Bronchial smooth muscle cell (primary cell): ENCODE measurements at places on chromosomes 1 and 21. TPM values are rescaled to one million over a fixed set of nuclear protein-coding genes. Genes with fewer than 3 reads are reported as not detected.

The PALMD gene
- 0.60 and 4.1 TPM in 2 replicates for total RNA-seq

The CDCA8 gene
- total RNA-seq, result 0.26 and 1.1 TPM in 2 replicates

The USP24 gene
- 34.4 and 38.9 TPM in 2 replicates for total RNA-seq

The GNL2 gene
- total RNA-seq, result 46.4 and 66.2 TPM in 2 replicates
